Amniotic stem cell (primary cell): ENCODE measurements at places on chromosomes 6 and 20.

DNA sequence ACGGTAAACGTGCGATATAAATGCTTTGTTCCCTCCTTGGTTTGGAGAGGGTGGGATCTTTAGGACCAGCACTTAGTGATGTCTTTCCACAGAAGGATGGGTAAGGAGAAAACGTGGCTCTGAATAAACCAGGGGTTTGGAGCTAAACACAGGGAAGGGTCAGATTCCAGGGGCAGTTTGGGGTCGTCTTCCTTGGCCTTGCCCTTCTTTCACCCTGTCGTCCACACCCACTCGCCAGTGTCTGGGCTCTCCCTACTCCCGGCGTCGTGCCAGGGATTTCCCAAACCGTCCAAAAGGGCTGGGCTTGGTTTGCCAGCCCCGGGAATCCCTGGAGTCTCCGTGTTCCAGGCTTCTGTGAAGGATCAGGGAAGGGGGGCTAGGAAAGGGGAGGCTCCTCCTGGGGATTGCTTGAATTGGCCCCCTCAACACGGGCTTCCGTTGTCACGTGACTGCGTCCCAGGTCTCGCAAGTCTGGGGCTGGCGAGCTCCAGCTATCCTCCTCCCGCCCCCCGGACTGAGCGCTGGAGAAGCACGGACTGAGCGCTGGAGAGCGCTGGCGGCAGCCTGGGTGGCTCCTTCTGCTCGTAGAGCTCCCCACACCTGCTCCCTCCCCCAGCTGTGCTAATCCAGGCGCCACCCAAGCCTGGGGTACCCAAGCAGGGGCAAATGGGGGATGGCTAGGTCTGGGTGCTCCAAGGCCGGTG lies 9.4 kb upstream of the ARMC12 start:
- no peak for DNase-seq

DNA sequence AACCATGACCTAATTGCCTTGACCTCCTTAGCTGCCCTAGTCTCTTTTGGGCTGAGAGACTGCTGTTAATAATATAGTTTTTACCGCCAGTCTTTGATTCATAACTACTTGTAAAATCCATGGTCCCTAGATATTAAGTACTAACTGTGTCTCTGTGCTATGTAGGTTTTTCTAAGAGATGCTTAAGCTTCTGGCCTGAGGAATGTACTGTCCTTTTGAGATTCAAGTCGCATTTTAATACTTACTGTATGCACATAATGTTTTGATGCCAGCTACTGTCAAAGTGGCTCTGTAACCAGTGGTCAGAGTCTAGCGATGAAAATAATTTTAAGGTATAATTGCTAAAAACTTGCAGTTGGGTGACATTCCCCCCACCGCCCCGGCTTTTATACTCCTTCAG lies 2.1 kb downstream of the AKAP12 start:
- no peak for DNase-seq

DNA sequence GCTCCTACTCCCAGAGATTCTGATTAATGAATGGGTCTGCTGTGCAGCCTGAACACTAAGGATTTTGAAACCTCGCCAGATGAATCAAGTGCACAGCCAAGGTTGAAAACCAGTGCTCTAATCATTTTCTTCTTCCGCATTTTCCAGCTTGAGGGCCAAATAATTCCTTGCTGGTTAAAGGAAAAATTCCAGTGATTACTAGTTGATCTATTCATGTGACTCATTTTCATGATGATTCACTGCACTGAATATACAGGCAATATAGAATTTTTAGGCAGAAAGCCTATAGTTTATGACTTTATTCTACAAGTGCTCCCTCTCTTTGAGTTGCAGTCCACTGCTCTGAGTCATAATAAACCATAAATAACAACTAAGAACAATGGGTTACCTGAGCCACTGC lies 80.6 kb upstream of the PROKR2 start:
- no peak for DNase-seq

GRCh38 chr6:52162940-52163908 lies 23.0 kb upstream of the IL17A start:
- no peak for DNase-seq

GRCh38 chr20:48669946-48670605 lies 157.7 kb downstream of the PREX1 start:
- DNase-seq: no peak

- DNase-seq: no peak
Observed at GRCh38 chr6:144939921-144940320, 654.8 kb downstream of the UTRN start.

DNA sequence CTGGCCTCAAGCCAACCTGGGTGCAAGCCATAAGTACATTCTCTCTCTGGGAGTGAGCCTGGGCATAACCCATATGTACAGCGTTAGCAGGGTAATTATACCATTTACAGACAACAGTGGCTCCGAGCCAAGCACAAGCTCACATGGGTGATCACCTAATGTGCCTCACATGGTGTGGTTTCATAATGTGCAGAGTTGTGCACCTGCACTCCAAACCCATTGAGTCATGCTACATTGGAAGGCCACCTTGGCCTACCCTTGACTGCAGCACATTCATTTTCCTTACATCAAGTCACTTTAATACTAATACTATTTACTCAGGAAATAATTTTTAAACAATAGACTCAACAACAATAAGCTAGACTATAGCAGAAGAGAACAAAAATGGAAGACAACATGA lies 194.5 kb upstream of the PLN start:
- DNase-seq: no peak

DNA sequence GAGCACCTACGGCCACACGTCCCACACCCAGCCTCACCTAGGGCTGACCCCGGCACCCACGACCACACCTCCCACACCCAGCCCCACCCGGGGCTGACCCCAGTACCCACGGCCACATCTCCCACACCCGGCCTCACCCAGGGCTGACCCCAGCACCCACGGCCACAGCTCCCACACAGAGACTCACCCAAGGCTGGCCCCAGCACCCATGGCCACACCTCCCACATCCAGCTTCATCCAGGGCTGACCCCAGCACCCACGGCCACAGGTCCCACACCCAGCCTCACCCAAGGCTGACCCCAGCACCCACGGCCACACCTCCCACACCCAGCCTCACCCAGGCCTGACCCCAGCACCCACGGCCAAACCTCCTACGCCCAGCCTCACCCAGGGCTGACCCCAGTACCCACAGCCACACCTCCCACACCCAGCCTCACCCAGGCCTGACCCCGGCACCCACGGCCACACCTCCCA lies 36.7 kb downstream of the NINL start:
- DNase-seq: no peak

DNA sequence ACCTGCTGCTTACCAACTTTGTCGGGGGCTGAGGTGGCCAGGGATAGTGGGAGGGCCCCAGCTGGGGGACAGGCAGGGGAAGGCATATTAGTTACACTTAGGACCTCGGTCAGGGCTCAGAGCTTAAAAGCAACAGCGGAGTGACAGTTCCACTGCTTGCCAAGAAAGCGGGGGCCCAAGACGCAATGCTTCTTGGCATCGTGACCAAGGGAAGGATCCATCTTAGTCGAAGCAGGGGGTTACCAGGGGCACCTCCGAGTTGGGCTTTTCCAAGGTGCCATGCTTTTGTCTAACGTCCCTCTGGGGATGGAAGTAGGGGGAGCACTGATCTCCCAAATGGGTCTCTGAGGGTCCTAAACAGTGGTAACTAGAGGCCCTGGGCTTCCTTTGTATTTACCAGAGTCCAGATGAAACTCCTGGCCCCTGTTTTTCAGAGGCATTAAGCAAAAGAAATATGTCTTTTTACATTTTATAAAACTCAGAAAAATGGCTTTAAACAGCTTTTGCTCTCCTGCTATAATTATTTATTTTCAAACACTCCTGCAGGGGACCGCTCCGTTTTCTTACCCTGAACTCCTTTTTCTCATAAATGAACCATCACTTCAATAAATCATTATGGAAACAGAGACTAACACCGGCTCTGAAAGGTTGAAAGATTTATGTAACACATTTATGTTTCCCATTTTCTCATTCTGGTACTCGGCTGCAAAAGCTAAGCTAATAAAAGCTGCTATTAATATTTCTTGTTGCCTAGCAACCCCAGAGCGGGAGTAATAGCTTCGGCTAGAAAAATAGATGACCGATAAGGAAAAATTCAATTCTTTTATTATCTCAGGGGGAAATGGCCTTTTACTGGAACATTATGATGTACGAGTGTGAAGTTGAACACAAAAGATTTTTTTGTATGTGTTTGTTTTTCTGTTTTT lies 100.4 kb downstream of the TOX2 start:
- DNase-seq: no peak

DNA sequence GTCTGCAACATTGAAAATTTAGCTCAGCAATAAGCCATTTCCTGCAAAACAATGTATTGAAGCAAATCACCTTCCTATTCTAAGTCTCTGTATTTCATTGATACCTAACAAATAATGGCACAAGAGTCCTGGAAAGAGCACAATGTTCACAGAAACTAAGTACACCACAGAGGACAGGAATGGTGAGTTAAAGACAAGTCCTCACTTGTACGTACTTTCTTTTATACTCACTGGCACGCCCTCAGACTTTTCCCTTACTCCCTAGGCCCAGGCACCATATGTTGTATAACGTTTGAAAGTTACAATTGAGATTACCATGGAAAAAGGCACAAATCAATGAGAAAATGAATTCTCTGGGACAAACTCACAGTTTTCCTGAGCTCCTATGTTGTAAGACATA lies 683.0 kb upstream of the MANEA start:
- no peak for DNase-seq

DNA sequence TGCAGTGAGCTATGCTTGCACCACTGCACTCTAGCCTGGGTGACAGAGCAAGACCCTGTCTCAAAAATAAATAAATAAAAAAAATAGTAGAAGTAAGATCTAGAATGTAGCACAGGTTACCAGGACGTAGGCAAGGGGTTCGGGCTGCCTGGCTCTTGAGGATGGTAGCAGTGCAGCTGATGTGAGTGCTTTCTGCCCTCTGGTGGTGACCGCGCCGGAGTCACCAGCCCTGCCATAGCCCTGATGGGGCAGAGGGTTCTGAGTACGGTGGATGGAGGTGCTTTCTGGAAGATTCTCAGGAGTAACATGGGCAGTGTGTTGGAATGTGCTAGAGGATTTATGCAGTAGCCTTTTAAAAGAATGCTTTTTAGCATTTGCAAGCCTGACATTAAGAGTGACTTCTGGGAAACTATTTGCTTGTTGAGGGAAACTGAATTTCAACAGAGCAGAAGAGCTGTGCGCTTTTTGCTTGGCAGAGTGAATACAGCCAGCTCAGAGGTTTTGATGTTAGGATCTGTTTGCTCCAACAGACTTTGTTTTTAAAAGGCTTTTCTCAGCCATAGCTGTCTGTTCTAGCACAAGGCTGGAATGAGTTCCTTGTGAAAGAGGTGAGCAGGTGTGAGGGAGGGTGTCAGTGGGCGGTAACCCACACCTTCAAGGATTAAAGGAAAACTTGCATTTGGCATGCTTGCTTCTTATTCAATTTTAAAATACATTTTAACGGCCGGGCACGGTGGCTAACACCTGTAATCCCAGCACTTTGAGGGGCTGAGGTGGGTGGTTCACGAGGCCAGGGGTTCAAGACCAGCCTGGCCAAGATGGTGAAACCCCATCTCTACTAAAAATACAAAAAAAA lies 65.9 kb downstream of the PTPN1 start:
- DNase-seq: no peak

- DNase-seq: no peak
Observed at GRCh38 chr20:18394363-18394762, 72.5 kb downstream of the DZANK1 start.
